ENCODE measurements at places on chromosomes 5 and 9.

- no peak for DNase-seq
Measured at GRCh38 chr9:20504930-20505329, 117.4 kb downstream of the MLLT3 start.

DNA sequence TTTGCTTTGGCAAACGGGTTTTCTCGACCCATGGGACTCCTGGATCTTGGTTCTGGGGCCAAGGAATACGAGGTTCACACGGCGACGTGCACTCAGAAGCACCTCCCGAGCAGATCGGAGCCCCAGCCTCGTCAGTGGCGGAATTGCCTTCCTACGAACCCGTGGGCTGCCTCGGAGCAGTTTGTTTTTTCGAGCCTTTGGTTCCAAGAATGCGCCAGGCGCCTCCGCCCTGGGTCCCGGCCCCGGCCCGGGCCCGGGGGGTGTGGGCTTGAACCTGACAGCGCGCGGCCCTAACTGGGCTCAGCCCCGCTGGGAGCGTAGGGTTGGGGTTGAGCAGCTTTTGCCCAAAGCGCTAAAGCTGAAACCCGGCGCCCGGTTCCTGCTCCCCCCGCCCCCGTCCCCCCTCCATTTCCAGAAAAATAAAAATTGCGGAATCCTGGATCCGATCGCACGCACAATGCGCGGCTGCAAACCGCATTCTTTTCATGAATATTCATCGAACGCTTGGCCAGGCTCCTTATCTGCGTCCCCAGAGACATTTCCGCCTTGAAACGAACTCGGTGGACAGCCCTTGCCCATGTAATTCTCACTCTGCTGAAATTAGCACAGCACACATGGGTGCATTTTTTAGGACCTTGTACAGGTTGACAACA is 1.0 kb downstream of the BASP1 start:
- DNase-seq, result no peak

DNA sequence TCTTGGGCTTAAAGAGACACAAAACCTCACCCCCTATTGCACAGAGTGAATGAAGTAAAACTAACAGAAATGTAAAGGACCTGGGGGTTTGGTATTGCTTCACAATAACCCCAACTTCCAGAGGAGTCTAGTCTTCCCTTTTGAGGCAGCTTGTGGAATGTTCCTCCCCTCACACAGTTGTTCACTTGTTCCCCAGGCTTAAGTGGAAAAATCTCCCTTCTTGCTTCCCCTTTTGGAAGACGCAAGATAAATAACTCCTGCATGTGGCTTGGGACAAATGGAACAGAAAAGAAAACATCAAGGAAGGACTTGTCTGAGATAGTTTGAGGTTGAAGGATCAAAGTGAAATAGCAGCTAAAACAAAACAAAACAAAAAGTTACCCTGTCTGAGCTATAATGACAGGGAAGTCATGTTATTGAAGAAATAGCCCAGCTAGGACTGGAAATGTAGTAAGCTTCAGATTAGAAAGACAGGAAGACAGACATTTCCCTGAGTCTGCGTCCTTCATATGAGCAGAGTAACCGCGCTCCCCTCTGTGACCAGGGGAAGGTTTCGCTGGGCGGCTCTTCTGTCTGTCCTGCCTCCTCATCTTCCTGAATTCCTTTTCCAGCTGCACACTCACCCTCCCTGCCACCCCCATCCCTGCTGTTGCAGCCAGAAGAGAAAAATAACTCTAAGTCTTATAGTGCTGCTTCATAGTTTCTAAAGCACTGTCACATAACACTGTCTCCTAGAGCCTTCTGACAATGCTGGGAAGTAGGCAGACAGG is 8.8 kb downstream of the SPARC start:
- DNase-seq, result no peak

DNA sequence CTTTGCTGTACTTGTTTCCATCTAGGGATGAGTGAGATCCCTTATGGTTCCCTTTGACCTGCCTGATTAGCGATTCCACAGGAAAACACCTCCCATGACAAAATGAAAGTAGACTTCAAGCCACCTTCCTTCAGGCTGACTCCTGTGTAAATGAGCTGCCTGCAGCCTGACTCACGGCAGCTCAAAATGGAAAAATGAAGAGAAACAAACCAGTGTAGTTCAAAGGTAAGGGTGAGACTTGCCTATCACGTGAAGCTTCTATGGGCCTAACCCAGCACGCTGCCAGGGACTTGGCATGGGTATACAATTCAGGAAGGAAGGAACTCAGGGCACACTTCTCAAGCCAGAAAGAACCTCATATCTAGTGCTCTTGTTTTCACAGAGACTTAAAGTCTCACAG is 110.1 kb upstream of the LRRTM2 start:
- DNase-seq, result no peak

DNA sequence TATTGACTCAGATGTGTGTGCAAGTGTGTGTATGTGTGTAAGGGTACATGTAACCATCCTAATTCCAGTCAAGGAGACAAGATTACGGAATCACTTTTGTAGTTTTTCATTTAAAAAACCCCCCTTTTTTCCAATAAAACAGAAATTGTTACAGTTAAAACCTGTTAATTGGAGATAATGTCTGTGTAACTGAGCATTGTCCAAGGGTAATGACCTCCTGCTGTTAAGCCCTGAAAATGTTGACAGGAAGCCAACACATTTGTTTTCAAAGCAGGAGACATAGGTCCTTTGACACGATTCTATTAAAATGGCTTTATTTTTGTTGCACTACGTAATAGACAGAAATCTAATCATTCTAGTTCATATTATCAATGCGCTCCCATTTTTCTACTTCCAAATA is 457.3 kb upstream of the ARRDC3 start:
- no peak for DNase-seq

DNA sequence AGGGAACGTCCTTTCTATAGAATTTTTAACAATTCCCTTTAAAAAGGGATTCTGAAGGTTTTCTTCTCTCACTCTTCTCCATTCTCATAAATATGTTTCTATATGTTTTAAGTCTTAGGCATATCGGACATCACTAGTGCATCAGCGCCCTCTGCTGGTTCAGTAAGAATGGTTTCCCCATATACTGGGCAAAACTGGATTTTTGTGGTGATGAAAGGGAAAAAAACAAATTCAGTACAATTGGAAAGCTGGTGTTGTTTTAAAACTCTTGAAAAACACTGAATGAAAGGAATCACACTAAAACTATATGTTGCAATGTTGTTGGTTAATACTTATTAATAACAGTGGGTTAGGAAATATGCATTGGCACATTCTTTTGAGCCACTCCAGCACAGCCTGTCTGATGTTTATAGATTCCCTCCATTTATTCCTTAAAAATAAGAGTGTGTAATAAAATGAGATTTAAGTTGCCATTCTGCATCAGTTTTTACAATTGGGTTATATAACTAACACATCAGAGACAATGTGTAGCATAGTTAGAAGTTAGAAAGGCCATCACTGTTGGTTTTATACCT is 15.8 kb downstream of the CWC27 start:
- DNase-seq, result peak; percentile 75

GRCh38 chr5:178538741-178539229 is 51.4 kb downstream of the COL23A1 start:
- DNase-seq, result no peak

All from SHP77 (cell line).